Mesenchymal stem cell (in vitro differentiated cells and primary cell): ENCODE measurements at places on chromosomes 12 and 14.
A peak's percentile ranks its signal among the peaks of the same experiment; 100 is the strongest.

- DNase-seq = peak; percentile 99
- peaks cover under 1% of the 10 kb centered on the region for H3K36me3 ChIP-seq
- H3K4me3 ChIP-seq = peak overlapping the region; percentile 67
- H3K27me3 ChIP-seq = no peaks in the 10 kb centered on the region
- peaks cover 33% of the 10 kb centered on the region for H3K4me1 ChIP-seq
- peak overlapping the region; percentile 99 for H3K27ac ChIP-seq
These were observed 14.4 kb upstream of the MLXIP start for GRCh38 chr12:122064025-122064777.

DNA sequence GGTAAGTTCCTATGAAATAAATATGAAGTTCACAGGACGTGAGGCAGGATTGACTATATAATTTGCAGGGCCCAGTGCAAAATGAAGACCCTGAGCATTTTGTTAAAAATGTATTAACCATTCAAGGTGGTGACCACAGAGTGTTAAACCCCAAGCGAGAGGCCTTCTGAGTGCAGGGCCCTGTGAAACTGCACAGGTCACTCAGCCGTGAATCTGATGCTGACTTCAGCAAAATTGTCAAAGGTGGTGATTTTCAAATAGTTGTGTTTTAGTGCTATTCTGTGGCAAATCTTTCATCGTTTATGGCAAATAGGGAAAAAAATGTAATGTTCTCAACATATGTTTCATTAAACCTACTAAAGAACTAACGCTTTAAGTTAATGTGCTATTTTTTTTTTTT lies 334.0 kb upstream of the NAV3 start:
- peaks cover 3% of the 10 kb centered on the region for H3K4me1 ChIP-seq
- DNase-seq = no peak
- H3K36me3 ChIP-seq = no peaks in the 10 kb centered on the region
- H3K27me3 ChIP-seq = no peaks in the 10 kb centered on the region
- no peak overlapping the region for H3K4me3 ChIP-seq
- H3K27ac ChIP-seq = no peak overlapping the region

- no peak overlapping the region for H3K4me3 ChIP-seq
- H3K4me1 ChIP-seq = no peaks in the 10 kb centered on the region
- DNase-seq = peak; percentile 63
- no peaks in the 10 kb centered on the region for H3K36me3 ChIP-seq
These were observed 50.6 kb upstream of the FUT8 start for GRCh38 chr14:65361920-65362319.

DNA sequence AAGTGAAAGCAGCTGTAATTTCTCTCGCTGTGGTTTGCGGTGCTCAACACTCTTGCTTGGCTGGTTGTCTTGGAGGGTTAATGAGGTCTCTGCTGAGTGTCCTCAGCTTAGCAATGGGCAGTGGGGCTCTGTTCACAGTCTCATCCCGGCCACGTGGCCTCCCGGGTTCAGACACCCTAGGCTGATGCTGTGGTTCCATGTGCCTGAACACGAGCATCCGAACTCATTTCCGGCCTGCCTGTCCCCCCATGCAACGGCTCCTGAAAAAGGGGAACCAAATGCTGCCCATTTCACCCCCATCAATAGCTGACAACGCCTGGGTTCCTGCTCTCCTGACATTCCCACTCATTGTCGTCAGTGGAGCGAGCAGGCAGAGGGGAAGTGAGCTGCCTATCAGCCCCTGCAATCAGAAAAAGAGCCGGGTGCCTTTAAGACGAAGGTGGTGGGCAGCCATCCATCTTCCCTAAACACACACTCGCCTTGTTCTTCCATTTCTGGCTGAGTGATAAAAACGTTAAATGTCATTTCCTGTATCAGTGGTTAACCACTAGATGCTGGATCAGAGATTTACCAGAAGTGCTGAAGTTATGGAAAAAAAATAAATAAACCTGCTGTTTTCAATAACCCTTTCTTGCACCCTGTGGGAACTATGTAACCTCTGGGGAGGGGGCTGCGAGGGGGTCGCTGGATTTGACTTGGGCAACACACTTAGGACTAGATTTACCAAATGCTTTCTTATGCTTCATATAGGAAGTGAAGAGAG lies 60.3 kb upstream of the BCL2L14 start:
- peak overlapping the region; percentile 78 for H3K27ac ChIP-seq
- no peak overlapping the region for H3K4me3 ChIP-seq
- peak; percentile 62 for DNase-seq
- H3K4me1 ChIP-seq = peaks cover 21% of the 10 kb centered on the region
- no peaks in the 10 kb centered on the region for H3K27me3 ChIP-seq

DNA sequence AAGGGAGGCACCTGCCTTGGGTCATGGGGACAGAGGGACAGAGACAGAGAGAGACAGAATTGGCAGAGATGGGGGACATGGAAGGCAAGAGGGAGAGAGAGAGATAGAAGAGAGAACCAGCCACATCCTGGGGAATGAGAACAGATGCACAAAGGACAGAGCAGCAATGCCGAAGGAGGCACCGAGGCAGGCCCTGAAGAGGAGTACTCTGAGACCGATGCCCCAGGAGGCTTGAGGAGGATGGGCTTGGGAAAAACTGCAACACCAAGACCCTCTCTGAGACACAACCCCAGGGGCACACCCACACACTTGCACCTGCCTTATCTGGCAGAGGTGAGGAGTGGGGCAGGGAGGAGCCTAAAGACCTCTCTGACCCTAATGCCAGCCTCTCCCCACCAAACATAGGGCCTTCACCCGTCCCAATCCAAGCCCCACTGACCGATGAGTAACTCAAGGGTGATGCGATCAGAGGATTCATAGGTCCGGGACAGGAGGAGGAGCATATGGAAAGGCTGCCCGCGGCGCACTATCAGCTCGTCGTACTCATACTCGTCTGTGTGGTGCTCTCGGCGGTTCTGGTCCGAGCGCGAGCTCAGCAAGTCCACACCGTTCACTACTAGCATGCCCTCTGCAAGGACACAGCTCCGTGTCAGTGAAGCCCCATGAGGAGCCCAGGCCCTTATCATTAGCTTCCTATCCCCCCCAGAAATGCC lies 1.6 kb downstream of the TGM1 start:
- H3K27me3 ChIP-seq = no peaks in the 10 kb centered on the region
- peaks cover 6% of the 10 kb centered on the region for H3K4me1 ChIP-seq
- H3K4me3 ChIP-seq = no peak overlapping the region
- DNase-seq = no peak

- peaks cover 2% of the 10 kb centered on the region for H3K4me1 ChIP-seq
- no peak overlapping the region for H3K27ac ChIP-seq
- H3K4me3 ChIP-seq = no peak overlapping the region
- H3K27me3 ChIP-seq = peaks cover 30% of the 10 kb centered on the region
These were observed 3.3 kb upstream of the CHURC1 start for GRCh38 chr14:64910847-64911495.

DNA sequence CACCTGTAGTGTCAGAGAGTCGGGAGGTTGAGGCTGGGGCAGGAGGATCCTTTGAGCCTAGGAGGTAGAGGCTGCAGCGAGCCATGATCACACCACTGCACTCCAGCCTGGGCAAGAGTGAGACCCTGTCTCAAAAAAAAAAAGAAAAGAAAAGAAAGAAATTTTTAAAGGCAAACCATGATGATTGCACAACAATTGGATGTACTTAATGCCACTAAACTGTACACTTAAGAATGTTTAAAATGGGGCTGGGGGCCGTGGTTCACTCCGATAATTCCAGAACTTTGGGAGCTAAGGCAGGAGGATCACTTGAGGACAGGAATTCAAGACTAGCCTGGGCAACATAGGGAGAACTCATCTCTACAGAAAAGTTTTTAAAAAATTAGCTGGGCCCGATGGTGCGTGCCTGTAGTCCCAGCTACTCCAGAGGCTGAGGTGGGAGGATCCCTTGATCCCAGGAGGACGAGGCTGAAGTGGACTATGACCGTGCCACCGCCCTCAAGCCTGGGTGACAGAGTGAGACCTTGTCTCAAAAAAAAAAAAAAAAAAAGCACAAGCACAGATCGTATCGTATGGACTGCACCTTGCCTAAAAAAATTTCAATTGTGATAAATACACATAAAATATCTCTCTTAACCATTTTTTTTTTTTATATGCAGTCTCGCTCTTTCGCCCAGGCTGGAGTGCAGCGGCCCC lies 32.7 kb downstream of the JAG2 start:
- no peak for DNase-seq
- peaks cover 5% of the 10 kb centered on the region for H3K27me3 ChIP-seq
- H3K4me3 ChIP-seq = no peak overlapping the region
- no peak overlapping the region for H3K27ac ChIP-seq
- no peaks in the 10 kb centered on the region for H3K36me3 ChIP-seq

DNA sequence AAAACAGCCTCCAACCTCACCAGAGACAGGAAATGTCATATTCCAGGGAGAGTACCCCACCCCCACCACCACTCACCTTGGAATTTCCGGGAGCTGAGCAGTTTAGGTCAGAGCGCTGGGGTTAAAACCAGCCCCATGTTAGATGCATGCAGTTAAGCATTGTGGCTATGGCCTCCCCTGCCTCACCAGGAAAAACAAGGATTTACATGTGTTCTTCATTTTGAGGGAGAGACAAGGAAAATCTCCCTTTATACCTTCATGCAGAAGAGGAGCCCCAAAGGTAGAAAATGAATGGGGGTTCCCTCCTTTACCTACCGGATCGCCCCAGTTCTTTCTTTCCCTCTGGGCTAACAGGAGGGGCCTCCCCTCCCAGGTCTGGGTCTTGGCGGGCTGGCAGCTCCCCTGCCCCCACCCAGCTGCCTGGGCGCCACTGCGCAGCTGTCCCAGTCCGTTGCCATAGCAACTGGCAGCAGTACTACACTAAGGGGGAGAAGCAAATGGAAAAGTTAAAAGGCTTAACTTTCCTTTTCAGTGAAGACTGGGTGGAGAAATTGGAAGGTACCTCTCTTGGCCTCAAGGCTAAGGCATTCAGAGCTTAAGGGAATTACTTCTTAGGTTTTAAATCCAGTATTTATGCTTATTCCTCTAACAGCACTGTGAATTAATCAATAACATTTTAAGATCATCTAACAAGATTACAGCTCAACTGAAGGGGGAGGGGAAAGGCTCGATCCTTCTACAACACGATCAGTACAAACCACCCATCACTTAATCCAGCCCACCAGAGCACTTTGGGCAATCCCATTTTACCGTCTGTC lies 20.5 kb downstream of the CBX5 start:
- no peaks in the 10 kb centered on the region for H3K27me3 ChIP-seq
- H3K4me3 ChIP-seq = no peak overlapping the region
- DNase-seq = peak; percentile 95
- H3K27ac ChIP-seq = peak overlapping the region; percentile 99
- H3K4me1 ChIP-seq = peaks cover 18% of the 10 kb centered on the region
- peaks cover 30% of the 10 kb centered on the region for H3K36me3 ChIP-seq

- DNase-seq = peak; percentile 51
- H3K4me1 ChIP-seq = peaks cover 5% of the 10 kb centered on the region
- H3K4me3 ChIP-seq = no peak overlapping the region
- no peaks in the 10 kb centered on the region for H3K27me3 ChIP-seq
- peaks cover 6% of the 10 kb centered on the region for H3K36me3 ChIP-seq
- no peak overlapping the region for H3K27ac ChIP-seq
These were observed 51.2 kb downstream of the ARMH4 start for GRCh38 chr14:58100735-58101368.

GRCh38 chr12:120369603-120370342 lies 809 bp upstream of the MSI1 start:
- H3K36me3 ChIP-seq = no peaks in the 10 kb centered on the region
- no peak overlapping the region for H3K27ac ChIP-seq
- DNase-seq = no peak
- H3K4me3 ChIP-seq = no peak overlapping the region
- peaks cover 15% of the 10 kb centered on the region for H3K4me1 ChIP-seq

- no peak overlapping the region for H3K27ac ChIP-seq
- no peak overlapping the region for H3K4me3 ChIP-seq
- no peak for DNase-seq
- peaks cover 18% of the 10 kb centered on the region for H3K4me1 ChIP-seq
These were observed 3.0 kb downstream of the FOS start for GRCh38 chr14:75281654-75282019.

- no peak overlapping the region for H3K27ac ChIP-seq
- H3K27me3 ChIP-seq = no peaks in the 10 kb centered on the region
These were observed 188.4 kb downstream of the PAH start for GRCh38 chr12:102728506-102729242.

DNA sequence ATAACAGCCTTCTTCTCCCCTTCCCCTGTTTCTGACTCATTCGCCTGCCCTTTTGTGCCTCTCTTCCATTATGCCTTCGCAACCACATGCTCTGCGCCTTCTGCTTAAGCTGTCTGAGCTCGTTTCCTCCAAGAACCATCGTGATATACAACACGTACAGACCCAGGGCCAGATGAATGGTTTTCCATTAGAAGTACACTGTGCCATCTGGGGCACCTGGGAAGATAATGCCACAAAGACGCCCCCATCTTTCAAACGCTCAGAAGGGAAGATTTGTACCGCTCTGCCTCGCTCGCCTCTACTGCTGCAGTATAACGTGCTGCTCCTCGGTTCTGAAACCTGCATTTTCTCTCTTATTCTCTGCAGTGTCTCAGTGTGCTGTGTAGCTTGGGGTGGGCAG lies 470.9 kb upstream of the STXBP6 start:
- DNase-seq = no peak
- no peak overlapping the region for H3K27ac ChIP-seq
- no peaks in the 10 kb centered on the region for H3K4me1 ChIP-seq

DNA sequence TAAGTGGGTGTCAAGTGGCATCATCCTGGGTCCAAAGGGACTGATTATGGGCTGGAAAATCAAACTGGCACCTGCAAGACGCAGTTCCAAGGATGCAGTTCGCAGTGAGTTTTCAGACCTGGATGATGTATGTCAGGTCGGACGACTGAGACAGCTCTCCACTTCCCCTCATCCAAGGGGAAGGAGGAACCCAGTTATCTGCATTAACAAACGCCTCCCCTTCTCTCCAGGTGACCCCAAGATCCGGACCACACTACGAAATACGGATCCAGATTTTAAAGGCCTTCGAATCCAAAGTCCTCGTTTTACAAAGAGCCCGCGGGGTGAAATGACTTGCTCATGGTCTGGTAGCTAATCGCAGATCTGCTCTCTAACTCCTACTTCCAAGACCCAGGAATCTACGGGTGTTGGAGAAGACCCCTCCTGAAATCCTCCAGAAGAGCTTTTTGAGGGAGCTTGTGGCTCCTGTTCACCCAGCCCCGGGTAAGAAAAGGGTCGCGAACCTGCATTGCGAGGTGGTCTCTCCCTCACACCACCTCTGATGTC lies 460 bp upstream of the SYNE2 start:
- peaks cover 3% of the 10 kb centered on the region for H3K4me1 ChIP-seq
- H3K27ac ChIP-seq = peak overlapping the region; percentile 23
- peak; percentile 50 for DNase-seq

DNA sequence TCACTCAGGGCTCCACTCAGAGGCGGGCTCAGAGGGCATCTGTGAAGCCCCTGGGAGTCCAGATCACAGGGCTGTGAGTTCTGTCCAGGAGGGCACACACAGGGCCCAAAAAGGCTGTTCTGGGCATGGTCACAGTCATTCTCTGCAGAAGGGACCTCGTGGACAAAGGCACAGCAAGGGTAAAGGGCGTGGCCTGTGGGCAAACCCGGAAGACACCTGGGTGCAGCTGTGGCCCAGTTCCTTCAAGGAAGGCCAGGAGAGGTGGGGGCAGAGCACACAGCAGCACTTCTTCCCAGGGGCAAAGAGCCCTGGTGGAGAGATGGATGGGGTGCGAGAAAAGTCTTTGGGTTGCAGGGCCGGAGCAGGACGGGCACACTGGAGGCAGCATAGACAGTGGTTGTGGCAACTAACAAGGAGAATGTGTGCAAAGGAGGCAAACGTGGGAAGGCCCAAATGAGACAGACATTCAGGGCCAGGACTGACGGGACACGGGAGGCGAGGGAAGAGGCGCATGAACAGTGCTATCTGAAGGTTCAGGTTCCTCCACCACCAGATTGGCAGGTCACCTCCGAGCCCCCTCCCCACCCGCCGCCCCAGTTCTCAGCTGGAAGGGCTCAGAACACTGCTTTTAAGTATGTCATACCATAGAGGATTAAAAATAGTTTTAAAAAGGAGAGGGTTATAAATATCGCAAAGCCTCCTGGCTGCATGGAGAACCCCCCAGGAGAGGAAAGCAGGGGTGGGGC lies 8.9 kb downstream of the CLMN start:
- H3K27ac ChIP-seq = no peak overlapping the region
- H3K4me1 ChIP-seq = peaks cover 53% of the 10 kb centered on the region
- peaks cover 13% of the 10 kb centered on the region for H3K27me3 ChIP-seq
